Activated naive CD4-positive, alpha-beta T cell treated with anti-CD3 and anti-CD28 coated beads for 36 hours (primary cell): ENCODE measurements at places on chromosomes 6 and 20. TPM values are rescaled to one million over a fixed set of nuclear protein-coding genes. Genes with fewer than 3 reads are reported as not detected.
A peak's percentile ranks its signal among the peaks of the same experiment; 100 is the strongest.

DNA sequence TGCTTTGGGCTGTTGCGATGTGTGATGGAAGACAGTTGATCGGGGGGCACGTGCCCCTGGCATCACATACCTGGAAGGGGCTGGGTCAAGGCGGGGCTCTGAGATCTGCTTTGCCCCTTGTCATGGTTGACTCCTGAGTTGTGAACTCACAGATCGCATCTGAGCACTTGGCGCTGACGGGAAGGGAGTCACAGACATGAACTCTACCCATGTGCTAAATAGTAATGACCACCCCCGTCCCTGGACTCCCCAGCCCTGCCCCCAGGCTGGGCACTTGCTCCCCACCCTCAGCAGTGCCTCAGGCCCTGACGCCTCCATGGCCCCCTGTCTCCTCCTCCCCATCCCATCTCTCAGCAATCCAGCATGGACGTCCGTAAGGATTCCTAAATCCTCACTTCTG, 107.0 kb downstream of the SYNDIG1 start:
- DNase-seq = no peak
- no peak overlapping the region for H3K27ac ChIP-seq
- H3K4me3 ChIP-seq = no peak overlapping the region
- no peaks in the 10 kb centered on the region for H3K27me3 ChIP-seq

GRCh38 chr6:96836631-96837080, 621 bp downstream of the GPR63 start:
- H3K4me1 ChIP-seq = peaks cover 10% of the 10 kb centered on the region
- H3K27me3 ChIP-seq = peaks cover 53% of the 10 kb centered on the region
- no peaks in the 10 kb centered on the region for H3K36me3 ChIP-seq
- peak overlapping the region; percentile 82 for H3K4me3 ChIP-seq

GRCh38 chr6:16302721-16303552, 64.5 kb downstream of the GMPR start:
- no peaks in the 10 kb centered on the region for H3K4me1 ChIP-seq
- no peak overlapping the region for H3K27ac ChIP-seq
- no peaks in the 10 kb centered on the region for H3K27me3 ChIP-seq
- H3K4me3 ChIP-seq = no peak overlapping the region
- DNase-seq = no peak

- H3K27me3 ChIP-seq = no peaks in the 10 kb centered on the region
- peaks cover 9% of the 10 kb centered on the region for H3K4me1 ChIP-seq
- H3K36me3 ChIP-seq = peaks cover 14% of the 10 kb centered on the region
- no peak overlapping the region for H3K27ac ChIP-seq
- H3K4me3 ChIP-seq = no peak overlapping the region
Observed at GRCh38 chr6:652865-653264, 4.0 kb downstream of the HUS1B start.

DNA sequence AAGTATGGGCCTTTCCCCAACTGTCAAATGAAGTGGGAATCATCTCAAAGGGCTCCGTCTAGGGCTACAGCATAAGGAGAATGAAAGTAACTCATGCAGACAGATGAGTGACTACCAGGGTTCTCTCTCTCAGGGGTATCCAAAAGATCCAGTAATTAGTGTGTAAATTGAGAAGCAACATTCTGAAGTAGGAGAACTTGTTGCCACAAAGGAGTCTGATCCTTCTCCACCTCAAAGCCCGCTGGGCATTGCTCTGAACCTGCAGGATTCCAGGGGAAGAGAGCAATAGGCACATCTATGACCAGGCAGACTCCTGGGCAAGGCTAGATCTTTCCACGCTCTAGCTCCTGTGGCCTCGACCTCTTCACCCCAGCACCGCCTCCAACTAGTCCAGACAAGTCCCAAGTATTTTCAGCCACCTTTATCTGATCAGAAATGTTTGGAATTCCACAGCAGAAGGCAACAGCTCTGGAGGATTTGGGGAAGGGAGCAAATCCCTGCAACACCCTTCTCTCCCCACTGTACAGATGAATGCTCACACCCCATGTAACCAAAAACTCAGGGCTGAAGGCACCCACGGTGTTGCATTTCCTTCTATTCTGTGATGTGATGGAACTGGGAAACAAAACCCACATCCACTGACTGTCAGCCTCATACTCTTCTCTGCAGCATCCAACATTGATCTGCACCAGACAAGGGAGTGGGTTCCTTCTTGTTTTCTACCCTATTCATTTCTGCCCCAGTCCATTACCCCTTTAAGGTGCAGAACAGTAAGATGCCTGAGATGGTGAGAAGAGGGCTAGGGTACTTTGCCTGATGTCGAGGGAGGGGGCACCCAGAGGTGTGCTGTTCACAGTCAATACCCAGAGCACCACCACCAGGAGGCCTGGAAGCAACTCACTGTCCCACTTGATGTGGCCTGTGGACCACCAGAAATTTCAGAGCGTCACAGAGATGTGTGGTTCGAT, 41.0 kb downstream of the COX4I2 start:
- no peak for DNase-seq
- H3K4me1 ChIP-seq = peaks cover 87% of the 10 kb centered on the region
- H3K27ac ChIP-seq = peak overlapping the region; percentile 97
- H3K4me3 ChIP-seq = peak overlapping the region; percentile 8

The NOX3 gene
- not detected for total RNA-seq
